Stimulated activated CD8-positive, alpha-beta memory T cell treated with anti-CD3 and anti-CD28 coated beads, Interleukin-4, amount 100 ng/mL, for 1 hour (primary cell): ENCODE measurements at places on chromosomes 4 and X.

GRCh38 chrX:136477026-136477425 is 10.7 kb upstream of the BRS3 start:
- DNase-seq, result no peak

DNA sequence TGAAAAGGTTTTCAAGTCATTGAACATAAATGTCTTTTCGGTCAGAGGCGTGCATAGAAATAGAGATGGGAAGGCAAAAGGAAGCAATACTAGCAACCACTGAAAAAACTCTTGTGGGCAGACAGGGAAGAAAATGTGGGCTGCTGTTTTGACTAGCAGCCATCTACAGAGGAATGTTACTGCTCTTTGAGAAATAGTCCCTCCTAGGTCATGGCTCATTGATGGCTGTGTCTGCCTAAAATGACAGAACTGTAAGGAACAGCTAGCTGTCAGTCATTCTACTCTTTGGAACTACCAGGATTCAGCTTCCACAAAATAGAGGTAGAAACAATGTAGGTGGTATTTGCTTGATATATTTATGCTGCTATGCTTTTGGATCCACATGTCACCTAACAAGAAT is 26.9 kb upstream of the TMPRSS11B start:
- no peak for DNase-seq

GRCh38 chr4:126682250-126682649 is 950.5 kb upstream of the INTU start:
- DNase-seq, result no peak

DNA sequence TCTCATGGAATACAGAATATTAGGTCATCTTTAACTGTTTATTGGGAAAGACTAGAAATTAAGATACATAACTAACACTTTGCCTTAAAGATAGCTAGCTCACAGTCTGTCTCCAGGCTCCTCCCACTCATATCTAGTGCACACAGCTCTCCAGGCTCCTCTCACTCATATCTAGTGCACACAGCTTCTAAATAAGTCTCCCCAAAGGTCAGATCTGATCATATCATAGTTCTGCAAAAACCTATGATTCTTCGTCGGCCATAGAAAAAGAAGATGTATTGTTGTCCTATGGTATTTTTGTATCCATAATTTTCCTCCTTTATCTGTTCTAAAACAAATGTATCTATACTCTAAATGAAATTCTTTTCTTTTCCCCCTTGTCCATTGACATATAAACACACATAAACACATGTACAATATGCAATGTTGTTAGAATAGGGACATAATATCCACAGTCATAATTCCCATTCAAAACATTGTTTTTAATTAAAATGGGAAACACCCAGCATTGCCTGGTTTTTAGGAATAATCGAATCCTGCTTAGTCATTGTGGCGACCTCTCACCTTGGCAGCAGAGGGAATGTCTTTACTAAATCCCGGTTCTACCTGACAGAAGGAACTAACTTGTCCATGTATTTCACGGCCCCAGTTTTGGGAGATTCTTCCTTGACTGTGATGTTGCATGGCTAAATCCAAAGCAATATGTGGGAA is 1282.0 kb downstream of the PCDH7 start:
- no peak for DNase-seq

DNA sequence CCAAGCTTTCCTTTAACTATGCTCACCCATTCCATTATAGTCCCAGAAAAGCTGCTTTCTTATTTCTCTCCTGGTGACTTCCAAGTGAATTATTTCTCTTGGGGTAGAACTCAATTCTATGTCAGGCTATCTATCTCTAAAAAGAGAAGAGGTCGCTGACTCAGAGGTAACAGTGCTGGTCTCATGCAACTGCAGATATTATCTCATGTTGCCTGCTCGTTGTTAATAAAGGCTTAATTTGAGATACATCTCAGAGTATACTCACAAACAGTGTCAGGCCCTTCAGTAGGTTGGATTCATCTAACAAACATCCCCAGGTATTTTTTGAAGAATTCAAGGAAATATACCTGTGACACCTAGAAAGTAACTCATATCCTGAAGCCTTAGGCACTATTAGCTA is 2.7 kb downstream of the TMEM154 start:
- DNase-seq, result no peak
